Activated gamma-delta T cell treated with anti-CD3 and anti-CD28 coated beads, Interleukin-2, amount 50 U/mL, for 16 hours (primary cell): ENCODE measurements at places on chromosomes 6 and 20.

GRCh38 chr20:39893003-39893685, 795.9 kb downstream of the MAFB start:
- DNase-seq, result no peak

- DNase-seq, result no peak
These were observed 152.5 kb downstream of the MTHFD1L start for GRCh38 chr6:151018046-151018445.

DNA sequence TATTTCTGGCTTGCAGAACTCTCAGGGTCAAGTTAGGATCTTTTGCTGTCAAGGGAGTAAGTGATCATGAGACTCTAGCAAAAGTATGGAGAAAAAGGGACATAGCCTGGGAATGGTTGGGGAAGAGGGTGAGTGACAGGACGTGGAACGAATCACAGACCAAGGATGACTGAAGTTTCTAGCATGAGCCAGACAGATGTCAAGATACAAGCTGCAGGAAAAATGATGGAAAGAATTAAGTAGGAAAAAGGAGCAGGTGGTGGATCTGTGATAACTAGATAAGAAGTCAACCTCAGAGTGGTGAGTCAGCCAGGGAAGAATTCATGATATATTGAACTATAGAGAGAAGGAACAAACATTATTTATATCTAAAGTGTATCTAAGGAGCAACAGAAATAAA, 159.8 kb upstream of the SYNDIG1 start:
- DNase-seq, result no peak

DNA sequence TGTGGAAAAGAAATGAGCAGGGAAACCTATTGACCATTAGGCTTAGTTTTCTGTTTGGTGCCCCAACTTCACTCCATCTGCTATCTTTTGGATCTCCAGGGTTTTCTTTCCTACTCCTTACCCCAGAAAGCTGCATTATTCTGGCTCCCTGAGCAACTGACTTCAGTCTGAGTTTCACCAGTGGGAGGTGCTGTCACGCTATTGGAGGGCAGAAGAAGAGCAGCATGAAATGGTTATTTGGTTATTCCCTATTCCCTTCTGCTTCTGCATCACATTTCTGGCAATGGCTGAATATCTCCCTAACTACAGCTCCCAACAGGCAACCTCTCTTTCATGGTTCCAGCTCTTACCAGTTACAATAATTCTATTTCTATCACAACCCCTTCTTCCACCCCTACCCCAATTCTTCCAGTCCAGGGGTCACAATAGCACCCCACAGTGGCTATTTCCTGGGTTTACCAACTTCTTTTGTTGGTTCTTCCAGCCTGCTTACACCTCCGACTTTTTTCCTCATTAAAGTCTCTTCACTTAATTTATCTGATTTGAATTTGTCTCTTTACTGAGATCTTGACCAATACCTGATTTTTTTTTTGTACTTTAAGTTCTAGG, 311.5 kb downstream of the PLCB1 start:
- DNase-seq, result no peak

DNA sequence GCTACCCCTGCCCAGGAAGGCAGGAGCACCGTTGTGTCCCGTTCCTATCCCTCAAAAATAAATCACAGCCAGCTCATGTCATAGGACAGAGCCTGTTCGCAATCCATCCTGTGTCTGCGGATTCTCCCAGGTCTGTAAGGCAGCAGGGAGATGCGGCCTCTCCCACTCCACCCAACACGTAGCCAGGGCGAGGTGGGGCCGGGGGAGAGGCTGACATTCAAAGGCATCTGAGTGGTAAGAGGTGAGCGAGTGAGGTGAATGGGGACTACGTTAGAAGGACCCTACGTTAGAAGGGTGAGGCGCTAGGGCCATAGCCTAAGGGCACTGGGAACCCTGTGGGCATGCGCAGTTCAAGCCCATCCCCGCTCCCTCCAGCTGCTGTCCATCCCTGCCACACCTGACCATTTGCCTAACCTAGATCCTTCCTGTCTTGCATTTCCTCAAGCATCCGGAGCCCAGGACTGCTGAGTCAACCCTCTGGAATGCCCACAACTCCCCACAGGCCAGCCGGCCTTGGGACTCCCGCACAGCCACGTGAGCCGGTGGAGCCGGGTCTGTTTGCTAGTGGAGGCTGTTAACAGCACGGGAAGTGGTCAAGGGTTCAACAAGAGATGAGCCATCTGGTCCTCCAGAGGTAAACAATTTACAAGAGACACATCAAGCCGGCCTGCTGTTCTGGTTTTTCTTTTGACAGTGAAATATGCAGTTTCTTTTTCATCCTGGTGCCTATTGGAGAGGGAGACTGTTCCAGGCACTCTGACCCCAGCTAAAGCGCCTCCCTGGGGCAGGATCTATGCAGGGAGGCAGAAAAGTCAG, 45.9 kb downstream of the RIPOR3 start:
- no peak for DNase-seq

GRCh38 chr6:52976591-52977035, 18.5 kb downstream of the GSTA4 start:
- no peak for DNase-seq

GRCh38 chr20:21507400-21508229, 6.2 kb downstream of the NKX2-2 start:
- DNase-seq, result no peak

DNA sequence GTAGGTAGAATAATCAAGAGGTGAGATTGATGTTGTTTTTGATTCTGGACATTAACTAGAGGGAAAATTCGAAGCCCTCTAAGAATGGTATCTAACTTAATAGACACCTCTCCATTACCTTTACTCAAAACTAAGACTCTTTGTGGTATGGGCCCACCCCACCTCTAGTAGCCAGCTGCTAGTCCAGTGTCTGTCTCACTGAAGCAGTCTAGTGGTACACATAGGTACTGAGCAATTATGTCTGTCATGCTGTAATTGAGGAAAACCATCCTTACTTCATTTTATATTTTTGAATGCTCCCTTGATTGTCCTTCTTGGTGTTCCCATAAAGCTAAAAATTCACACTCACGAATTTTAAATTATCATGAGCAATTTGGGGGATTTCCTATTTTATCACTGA, 290.7 kb downstream of the ARHGAP18 start:
- DNase-seq, result no peak

DNA sequence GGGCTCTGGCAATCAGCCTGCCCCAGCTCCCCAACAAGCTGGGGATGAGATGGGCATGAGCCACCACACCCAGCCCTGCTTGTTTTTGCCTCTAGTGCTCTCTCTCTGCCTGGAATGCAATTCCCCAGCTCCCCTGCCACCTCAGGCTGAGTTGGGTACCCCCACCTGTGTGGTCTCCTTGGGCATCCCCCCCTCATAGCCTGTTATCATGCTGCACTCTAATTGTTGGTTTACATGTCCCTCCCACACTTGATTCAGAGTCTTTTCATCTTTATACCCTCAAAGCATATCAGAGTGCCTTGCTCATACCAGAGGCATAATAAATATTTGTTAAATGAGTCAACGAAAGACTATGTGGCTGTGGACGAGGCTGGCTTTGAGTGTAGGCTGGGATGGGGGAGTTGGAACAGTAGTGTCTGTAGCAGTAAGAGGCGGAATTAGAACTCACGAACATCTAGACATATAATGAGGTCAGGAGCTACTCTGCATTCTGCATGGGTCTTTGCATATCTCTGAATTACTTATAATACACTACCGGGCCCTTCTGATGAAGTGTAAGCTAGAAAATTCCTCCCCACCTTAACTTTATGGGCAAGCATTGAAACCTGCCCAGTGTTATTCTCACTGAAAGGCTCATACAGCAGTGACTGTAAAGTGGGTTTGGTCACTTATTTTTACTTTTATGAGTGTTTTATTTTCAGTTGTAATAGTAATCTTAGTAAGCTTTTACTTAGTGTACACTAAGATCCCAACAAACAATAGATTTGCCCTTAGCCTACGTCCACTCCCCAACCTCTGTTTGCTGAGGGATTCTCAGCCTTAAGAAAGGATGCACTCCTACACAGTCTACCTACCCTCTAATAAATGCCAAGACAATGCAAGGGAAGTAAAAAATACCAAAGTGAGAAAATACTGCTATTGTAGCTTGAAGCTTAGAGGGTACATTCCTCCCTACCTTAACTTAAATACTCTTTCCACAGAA, 58.7 kb downstream of the EDN1 start:
- no peak for DNase-seq

DNA sequence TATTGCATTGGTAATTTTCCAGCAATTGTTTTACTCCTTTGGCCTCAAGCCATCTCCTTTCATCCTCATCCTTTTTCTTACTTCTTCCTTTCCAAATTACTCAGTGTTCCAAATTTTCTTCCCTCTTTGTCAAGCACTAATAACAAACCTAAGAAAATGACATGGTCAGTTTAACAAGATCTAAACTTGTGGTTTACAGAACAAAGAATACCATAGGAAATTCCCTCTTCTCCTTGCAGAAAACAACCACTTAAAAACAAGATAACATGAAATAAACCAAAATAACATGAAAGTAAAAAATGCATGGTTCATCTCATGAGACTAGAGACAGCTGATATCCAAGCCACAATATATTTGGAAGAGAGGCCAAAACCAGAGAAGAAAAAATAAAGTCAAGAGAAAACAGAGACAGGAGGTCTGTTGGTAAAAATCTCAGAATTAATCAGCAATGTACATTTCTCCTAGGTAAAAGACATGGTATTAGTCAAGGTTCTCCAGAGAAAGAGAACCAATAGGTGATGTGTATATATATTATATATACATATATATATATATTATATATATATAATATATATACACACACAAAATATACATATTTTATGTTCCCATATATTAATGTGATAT, 51.0 kb upstream of the SENP6 start:
- DNase-seq, result no peak

- no peak for DNase-seq
These were observed 90.7 kb downstream of the FOXC1 start for GRCh38 chr6:1700278-1700967.

GRCh38 chr6:106733386-106733785, 104.0 kb downstream of the QRSL1 start:
- no peak for DNase-seq

- no peak for DNase-seq
These were observed 49.3 kb downstream of the SPATA2 start for GRCh38 chr20:49866051-49866450.

DNA sequence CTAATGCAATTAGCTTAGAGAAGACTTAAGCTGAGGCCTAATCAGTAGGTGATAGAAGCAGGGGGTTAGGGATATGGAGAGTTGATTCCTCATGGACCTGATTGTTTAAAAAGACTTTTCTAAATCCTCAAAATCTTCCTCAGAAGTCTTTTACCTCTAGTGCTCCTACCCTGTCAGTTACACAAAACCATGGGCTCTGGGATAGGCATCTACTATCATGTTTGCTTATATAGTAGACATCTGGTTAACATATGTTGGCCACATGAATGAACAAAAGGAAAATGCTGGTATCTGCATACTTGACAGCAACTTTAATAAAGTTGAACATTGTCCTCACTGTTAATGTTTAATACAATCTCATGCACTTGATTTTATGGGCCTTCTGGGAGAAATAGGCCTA, 61.5 kb upstream of the FKBP1C start:
- no peak for DNase-seq

DNA sequence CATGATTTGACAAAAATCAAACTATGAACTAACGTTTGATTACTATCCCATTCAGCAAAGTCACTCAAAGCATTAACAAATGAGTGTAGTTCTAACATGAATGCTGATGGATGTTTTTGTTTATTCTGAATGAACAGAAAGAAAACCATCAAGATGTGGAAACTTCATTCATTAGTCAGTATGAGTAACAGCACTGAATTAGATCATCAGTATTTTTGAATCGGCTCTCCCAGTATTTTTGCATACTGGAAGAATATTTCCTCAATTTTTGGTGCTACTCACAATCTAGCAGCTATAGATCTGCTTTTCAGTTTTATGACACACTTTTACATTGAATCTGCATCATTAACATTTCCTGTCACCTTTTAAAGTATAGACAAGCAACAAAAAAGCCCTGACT, 63.8 kb upstream of the CD83 start:
- DNase-seq, result no peak

DNA sequence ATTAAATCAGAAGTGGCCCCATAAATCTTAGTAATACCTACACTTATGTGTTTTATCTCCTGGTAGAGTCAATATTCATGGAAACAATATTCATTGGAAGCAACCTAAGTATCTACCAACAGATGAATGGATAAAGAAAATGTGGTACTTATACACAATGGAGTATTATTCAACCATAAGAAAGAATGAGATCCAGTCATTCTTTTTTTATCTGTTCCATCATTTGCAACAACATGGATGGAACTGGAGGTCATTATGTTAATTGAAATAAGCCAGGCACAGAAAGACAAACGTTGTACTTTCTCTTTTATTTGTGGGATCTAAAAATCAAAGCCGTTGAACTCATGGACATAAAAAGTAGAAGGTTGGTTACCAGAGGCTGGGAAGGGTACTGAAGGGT, 268.5 kb downstream of the ZFAND3 start:
- no peak for DNase-seq

GRCh38 chr6:22091424-22091948, 205.3 kb downstream of the PRL start:
- DNase-seq, result no peak

DNA sequence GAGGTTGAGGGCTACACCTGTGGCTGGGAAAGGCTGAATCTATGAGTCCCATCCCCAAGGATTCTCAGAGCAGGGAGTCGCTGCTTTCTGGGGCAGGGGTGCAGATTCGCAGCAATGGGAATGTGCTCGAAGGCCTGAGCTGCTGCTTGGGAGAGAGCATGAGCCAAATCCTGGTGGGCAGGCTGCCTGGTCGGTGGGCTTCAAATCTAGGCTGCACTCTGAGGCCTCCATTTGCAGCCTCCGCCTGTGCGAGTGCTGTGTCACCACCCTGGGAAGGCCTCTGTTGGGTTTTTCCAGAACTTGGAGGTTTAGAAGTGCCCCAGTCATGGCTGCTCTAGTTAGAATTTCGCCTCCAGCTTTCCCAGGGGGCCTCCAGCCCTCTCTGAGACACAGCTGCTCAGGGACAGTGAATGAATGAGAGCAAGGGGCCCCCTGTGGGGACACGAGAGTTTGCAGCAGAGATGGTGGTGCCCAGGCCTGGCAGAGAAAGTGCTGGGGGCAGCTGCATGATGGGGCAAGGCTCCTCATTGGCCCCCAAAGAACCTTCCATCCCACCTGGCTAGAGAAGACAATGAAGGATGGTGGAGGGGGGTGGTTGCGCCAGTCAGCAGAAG, 31.1 kb upstream of the RNF24 start:
- no peak for DNase-seq

DNA sequence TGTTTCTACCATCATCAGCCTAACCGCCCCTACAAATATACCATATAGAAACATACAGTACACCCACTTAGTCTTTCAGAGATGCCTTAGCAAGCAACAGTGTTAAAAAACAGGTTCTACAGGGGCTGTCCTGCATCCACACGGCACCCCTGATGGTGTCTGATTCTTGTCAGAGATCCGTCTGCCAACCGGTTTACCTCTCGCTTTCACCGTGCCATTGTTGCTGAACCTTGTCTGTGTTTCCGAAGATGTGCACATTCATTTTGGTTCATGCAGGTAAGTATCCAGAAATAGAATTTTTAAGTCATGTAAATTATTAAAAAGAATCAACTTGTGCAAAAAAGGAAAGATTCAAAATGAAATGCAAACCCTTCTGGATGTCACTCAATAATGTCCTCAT, 52.9 kb downstream of the EPHA7 start:
- DNase-seq, result no peak

- no peak for DNase-seq
These were observed 219.1 kb downstream of the ARID1B start for GRCh38 chr6:156996265-156996664.
